COLO829 (cell line): ENCODE measurements at places on chromosomes 1 and 21.
A peak's percentile ranks its signal among the peaks of the same experiment; 100 is the strongest.

DNA sequence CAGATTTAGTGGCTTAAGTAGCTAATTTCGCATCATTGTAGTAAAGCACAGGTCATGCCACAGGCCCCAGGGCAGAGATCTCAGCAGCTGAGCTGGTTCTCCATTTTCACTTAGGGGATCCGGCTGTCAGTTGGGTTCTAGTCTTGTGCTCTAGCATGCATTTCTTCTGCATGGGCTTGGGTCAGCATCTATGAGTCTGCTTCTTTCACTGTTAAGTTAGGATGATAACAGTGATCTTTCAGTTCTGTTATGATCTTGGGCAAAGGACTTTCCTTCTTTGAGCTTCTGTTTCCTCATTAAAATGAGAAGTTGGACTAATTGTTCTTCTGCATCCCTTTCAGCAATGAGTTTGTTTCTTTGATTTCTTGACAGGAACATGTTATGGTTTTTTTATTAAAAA lies 123.6 kb upstream of the DNAH14 start:
- no peak for DNase-seq

- DNase-seq: no peak
Observed at GRCh38 chr1:205204552-205204951, 7.0 kb downstream of the DSTYK start.

DNA sequence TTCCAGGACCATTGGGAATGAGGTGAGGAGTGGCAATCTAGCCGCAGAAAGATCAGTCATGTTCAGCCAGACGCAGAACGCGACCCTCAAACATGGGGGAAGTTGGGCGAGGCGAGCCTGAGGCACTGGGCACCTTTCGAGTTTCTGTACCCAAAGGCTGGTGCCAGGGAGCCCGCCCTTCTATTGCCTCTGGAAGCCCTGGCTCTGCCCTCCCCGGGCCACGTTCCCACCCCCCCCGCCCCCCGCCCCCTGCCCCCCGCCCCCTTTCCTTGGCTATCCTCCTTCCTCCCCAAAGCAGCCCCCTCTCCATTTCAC lies 2.2 kb upstream of the ZBTB7B start:
- no peak for DNase-seq

DNA sequence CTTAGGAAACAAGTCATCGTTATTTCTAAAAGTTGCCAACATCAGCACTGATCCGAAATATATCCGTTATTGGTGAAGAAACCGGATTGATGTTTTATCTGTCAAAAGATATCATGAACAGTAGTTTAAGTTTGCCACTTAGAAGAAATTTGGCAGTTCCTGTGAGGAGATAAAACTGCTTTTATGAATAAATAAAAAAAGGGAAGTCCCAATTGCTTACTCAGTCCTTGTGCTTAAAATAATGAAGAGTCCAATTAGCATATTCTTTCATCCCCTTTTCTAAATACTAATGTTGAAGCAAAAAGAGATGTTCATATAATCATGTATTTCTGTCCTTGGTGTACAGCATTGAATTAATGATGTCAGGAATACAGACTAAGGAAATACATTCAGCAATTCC lies 164.6 kb downstream of the NCAM2 start:
- DNase-seq: no peak

DNA sequence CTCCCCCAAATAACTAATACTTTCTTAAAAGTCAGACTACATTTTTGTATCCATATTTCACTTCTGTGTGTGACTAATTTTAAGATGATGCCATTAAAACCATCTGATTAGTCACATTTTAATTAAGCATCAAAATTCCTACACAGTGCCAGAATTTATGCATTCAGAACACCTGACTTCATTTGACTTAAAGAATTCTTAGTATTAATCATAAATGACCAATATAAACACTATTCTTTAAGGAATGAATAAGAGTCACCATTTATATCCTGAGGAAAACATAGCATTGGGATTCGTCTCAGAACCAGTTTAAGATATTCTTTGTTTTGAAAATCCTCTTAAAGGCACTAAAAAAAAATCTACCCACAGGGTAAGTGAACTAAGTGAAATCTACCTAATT lies 37.0 kb downstream of the TM2D1 start:
- no peak for DNase-seq

- DNase-seq: no peak
Observed at GRCh38 chr1:12518931-12519692, 98.9 kb downstream of the DHRS3 start.

DNA sequence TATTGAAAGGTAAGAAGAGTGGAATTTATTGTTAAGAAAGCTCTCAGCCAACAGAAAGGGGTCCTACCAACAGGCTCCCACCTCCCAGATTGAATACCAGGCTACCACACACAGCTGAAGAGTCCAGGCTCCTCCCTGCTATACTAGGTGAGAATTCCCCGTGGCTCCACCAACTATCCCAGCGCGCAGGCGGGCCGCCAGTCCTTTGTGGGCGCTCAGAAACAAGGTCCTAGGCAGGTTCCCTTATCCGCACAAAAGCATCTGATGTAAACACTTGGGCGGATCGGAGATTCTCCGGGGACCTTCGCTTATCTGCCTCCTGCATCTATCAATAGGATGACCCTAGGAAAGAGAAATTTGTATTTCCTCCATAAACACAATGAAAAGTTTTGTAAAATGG lies 423.9 kb upstream of the ADGRL4 start:
- DNase-seq: no peak

GRCh38 chr21:34726627-34727337 lies 58.0 kb downstream of the CLIC6 start:
- no peak for DNase-seq

GRCh38 chr1:107669996-107670395 lies 295.0 kb downstream of the VAV3 start:
- no peak for DNase-seq

DNA sequence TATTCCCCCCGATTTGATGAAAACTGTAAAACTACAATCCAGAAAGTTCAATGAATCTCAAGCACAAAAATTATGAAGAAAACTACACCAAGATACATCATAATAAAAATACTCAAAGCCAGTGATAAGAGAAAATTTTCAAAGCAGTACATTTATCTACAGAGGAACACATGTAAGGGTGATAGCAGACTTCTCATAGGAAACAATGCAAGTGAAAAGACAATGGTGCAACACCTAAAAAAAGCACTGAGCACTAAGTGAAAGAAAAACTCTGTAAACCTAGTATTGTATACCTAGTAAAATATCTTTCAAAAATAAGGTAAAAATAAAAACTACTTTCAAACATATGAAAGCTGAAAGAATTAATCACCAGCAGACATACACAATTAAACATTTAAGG lies 76.1 kb upstream of the IRF2BP2 start:
- no peak for DNase-seq

DNA sequence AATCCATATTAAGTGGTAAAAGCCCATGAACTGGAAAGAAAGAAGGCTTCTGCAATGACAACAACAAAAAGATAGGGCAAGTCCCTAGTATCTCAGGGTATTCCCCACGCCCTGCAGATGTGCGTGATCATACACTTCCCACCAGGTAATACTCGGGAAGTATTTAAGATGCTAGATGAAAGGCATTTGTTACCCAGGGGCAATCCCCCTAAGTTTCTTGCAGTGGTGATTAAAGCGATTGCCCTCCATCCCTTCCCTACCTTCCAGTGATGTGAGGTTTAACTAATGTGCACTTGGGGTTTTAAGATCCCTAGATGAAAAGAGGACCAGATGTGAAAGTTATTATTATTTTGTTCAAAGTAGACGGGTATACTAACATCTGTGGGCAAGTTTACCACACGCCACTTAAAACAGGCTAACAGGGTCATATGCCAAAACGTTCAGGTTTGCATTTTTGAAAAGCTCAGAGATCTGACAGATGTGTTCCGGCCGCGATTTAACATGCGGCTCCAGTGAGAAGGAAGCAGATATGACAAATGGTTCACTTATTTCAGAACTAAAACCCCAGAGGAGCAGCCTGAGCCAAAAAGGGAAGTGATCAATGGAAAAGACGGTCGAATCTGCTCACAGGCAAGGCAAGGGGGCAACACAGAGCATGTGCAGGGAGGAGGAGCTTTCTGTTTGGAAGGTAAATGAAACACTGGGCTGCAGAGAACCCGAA lies 17.4 kb downstream of the TIAM1 start:
- no peak for DNase-seq

- peak; percentile 28 for DNase-seq
Observed at GRCh38 chr1:220217383-220217988, 54.8 kb downstream of the RAB3GAP2 start.

GRCh38 chr1:113438505-113439276 lies 48.4 kb downstream of the MAGI3 start:
- DNase-seq: no peak

DNA sequence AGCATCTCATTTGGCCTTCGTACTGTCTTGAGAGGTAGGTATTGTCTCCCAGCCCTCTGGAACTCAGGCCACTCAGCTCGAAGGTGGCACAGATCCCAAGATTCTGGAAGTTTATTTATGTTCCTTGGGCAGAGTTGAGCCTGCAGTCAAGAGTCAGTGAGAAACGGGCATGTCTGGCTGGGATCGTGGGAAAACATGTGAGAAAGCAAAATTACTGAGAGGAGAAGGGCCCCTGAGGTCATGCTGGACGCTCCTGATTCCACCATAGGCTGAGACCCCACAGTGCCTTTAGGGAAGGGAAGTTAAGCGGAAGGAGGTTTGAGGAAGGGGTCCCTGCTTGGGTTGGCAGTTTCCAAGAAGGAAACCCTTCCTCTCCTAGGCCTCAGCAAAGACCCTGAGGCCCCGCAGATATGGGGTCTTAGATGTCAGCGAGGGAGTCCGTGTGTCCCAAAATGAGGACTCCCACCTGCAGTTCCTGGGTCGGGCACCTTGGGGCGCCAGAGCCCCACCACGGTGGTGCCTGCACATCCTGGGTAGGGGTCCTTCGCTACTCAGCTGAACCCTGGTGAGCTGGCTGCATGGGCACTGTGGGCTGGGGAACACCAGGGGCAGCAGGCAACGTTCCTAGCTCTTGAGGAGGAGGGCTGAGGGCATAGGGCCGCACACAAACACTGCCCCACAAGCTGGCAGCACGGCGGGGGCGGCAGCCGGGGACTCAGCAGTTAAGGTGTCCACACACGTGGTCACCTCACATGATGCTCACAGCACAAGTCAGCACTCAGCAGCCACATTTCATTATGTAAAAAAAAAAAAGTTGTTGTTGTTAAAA lies 12.3 kb upstream of the SEMA4A start:
- no peak for DNase-seq

GRCh38 chr1:54117815-54118563 lies 34.8 kb downstream of the CDCP2 start:
- DNase-seq: no peak

GRCh38 chr1:54227091-54227602 lies 27.2 kb downstream of the MRPL37 start:
- no peak for DNase-seq

GRCh38 chr1:234592240-234592639 lies 17.7 kb downstream of the IRF2BP2 start:
- DNase-seq: no peak

GRCh38 chr1:160520582-160520981 lies 2.5 kb downstream of the SLAMF6 start:
- peak; percentile 51 for DNase-seq

GRCh38 chr1:212959266-212960220 lies 9.2 kb downstream of the VASH2 start:
- DNase-seq: no peak
